Activated naive CD4-positive, alpha-beta T cell treated with anti-CD3 and anti-CD28 coated beads, Interleukin-2, amount 50 U/mL, for 16 hours (primary cell): ENCODE measurements at places on chromosomes 4 and X.

DNA sequence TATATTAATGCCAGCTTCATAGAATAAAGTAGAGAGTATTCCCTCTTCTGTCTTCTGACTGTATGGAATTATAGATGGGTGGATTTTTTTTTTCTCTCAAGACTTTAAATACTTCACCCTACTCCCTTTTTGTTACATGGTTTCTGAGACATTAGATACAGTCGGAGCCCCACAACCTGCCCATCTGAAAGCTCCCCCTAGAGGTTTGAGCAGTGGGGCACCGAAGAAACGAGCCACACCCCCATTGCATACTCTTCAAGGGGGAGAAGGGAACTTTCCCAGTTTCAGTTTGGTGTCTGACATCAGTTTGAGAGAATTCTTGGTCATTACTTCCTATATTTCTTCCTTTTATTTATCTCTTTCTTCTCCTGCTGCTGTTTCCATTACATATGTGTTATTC is 437.6 kb upstream of the AGA start:
- no peak for DNase-seq

GRCh38 chr4:600850-601515 is 24.4 kb upstream of the PDE6B start:
- peak; percentile 53 for DNase-seq

GRCh38 chr4:131547506-131547981 is 1601.5 kb upstream of the PCDH10 start:
- DNase-seq = no peak

DNA sequence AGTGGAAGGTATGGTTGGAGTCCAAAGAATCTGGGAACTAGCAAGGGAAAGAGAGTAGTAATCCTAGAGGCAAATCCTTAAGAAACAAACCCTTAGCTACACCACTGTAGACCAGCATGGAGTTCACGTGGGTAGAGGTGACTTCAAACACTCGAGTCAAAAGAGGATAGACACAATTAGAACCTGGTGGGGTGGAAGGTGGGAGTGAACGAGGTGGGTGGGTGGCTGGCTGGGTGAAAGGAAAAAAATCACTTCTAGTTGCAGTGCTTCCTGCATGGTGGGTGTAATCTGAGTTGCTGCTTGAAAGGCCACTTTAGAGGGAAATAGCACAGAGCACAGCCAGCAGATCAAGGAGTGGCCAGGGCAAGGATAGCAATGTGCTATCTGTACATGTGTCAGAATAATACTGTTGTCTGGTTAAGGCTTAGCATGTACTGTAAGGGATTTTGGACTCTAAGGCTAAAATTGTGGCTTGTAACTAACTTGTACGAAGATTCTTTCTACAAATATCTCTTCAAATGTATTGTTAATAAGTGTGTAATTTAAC is 356.2 kb downstream of the GRIA2 start:
- DNase-seq = no peak

DNA sequence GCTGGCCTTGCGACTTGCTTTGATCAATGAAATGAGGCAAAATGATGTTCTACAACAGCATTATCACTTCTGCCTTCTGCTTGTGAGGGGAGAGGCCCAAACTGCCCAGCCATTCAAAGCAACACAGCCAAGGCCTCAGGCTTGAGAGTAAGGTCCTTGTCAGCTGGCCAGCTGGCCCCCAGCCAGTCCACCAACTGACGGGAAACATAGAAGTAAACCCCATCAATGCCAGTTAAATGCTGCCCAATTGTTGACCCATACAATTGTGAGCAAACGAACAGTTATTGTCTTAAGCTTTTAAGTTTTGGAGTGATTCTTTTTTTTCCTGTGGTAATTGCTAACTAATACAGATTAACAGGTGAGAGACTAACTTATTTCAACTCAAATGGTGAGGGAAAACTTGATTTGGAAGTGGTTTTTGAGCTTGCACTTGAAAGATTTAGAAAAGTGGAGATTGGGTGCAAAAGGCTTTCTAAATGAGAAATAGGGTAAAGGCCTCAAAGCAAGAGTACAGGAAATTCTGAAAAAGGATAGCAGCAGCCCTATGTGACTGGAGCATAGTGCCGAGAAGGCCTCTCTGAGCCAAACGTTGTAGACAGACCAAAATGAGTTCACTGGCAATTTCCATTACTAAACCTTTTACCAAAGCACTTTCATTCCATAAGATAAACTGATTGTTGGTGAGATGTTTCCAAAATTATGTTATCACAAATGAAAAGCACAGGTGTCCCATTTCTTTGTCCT is 66.9 kb downstream of the ARHGEF38 start:
- no peak for DNase-seq

- DNase-seq = no peak
These were observed 13.2 kb upstream of the SORCS2 start for GRCh38 chr4:7179158-7179557.

GRCh38 chrX:16451334-16451733 is 198.6 kb upstream of the S100G start:
- no peak for DNase-seq

DNA sequence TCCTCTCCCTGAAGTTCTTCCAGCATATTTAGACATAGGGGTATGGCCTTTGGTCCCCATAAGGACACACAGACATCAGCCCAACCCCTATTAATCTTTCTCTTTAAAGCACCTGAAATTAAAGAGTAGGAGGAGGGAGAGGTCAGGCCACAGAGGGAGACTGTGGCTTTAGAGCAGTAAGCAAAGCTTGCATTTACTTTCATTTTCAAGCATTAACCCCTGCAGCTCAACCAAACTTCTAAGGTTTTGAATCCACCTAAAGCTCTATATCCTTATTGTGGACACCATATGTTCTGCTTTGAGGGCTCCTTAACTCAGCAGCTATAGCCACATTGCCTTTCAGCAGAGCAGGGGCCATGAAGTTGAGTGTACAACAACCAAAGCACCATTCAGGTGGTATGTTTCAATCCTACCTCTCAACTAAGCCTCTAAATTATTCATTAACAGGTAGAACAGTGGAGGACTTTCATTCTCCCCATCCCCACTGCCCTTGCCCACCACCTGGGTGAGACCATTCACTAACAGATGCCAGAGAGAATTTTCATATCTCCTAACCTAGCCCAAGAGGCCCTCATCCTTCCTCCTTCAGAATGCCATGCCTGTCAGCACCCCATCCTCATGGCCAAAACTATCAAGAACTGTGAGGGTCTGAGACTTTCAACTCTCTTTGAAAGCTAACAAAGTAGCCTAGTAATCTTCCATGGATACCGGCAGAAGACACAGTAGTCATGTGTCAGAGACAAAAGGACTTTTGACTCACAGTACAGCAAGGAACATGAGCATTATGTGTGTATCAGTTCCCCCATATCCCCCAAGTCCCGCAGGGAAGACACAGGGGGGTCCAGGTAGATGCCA is 20.8 kb downstream of the LIN54 start:
- no peak for DNase-seq

GRCh38 chr4:6439120-6439762 is 33.2 kb downstream of the PPP2R2C start:
- DNase-seq = no peak

GRCh38 chr4:151325111-151325948 is at the start of gene SH3D19:
Gene SH3D19 (minus strand): TSS chr4:151325605. CDS start chr4:151325352, 253 bp downstream.
- DNase-seq = no peak

GRCh38 chrX:121407627-121408026 is 360.2 kb downstream of the GLUD2 start:
- no peak for DNase-seq

- no peak for DNase-seq
These were observed 942.7 kb upstream of the NDST4 start for GRCh38 chr4:116055857-116056827.

DNA sequence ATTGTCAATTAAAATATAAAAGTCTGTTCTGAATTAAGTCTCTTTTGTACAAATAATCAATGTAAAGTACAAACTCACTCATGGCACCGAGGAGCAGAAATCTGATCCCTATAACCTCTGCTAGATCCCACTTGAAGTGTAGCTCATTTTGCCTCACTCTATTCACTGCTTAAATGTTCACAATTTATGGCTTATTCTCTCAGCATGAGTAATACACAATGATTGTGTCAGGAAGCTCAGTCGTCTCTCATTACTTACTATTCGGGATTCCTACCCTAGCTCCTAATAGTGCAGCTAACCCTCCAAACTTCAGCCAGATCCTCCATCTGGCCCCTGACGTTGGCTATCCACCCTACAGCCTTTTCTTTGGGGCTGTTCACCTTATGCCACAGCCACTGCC is 4.7 kb upstream of the AMMECR1 start:
- no peak for DNase-seq

DNA sequence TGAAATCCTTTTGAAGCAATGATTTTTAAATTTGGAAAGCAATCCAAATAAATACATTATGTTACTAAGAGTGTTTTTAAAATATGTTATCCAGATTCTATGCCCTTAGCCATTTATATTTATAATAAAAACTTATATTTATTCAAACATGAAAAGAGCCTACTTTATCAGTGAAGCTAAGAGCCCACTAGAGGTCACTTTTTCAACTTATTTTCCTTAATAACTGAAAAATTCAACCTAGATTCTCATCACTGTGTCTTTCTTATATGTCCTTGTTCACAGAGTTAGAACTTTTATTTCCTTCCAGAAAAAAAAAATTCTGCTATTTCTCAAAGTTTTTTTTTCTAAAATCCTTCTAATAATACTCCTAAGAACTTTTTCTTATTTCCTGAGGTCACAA is 23.9 kb downstream of the PRDM8 start:
- DNase-seq = no peak

DNA sequence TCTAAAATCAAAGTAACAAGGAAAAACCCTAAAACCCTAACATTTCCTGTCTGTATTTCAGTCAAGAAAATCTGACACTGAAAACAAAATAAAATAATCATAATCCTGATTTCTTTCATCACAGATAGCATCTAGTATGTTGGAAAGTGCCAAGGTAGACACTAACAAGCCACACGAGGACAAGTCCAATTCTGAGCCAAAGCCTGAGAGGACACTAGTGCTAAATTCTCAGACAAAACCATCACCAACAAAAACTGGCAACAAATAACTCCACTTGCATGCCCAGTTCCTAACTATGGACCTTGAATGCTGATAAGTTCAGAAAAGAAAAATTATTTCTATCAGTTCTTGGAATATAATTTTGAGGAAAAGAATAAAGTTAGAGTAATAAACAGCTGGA is 113.7 kb downstream of the MANBA start:
- no peak for DNase-seq

DNA sequence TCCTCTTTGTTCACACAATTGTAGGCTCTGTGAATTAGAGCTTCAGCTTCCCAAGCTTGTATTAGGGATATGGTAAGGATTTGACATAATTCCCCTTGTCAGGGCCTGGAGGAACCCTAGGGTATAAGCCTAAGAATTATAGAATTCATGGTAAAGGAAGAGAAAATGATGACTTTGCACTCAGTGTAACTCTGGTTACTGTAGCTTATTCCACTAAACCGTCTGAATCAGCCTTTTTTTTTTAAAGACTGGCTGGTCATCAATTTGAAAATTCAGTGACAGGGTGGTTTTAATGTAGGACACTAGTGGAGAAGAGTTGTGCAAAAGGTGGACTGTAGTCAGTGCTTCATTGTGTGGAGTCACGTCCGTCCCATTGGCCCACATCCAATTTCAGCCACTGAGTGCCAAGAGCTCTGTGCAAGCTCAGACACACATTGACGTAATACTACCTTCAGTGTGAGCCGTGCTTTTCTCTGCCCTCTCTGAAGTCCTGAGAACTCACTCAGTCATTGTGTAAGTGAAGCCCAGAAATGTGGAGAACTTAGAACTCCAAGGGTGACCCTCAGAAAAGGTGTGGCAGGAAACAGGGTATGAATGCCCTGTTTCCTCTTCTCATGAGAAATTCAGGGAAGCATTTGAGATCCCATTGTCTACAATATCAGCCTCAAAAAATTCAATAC is 449.8 kb downstream of the C4orf33 start:
- DNase-seq = no peak

DNA sequence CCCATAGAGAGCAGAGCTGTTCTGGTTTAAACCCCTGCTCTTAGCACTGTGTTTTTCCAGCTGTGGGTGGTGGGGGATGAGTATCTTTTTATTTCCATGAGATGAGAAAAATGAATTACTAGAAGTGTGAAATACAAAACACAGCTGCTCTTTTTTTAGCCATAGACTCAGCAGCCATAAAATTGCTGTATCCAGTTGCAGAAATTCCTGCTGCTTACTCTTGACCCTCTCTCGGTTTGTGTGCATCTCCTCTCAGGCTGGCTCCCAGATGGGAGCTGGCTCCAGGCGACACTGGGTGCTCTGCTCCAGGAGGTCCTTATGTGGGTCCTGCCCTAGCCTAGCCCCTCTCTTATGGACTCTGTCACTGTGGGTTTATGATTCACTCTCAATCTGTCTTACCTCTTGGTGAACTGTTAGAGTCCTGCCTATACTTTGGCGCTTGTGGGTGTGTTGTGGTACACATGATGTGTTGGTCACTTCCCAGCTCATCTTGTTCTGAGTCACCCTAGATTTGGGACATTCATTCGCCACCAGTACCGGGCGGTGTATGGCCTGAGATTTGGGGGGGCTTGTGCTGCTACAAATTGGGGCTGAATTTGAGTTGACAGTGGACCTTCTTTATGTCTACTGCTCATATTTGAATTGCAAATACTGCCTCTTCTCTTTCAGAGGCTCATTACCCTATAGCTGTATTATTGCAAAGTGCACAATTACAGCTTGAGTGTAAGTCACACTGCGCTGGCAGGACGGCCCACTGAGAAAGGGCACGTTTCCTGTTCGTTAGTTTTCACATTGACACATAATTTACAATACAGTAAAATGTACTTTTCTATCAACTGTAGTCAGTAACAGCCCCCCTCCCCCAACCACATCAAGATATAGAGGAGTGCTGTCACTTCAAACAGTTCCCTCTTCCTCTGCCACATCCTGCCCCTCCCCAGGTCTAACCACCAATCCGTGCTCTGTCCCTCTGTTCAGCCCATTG is 46.9 kb upstream of the MSANTD1 start:
- peak; percentile 54 for DNase-seq

GRCh38 chrX:130110379-130111219 is at the start of gene ELF4:
Gene ELF4 (minus strand): TSS chrX:130110497. CDS start chrX:130081330, 29,167 bp downstream.
- peak; percentile 63 for DNase-seq

DNA sequence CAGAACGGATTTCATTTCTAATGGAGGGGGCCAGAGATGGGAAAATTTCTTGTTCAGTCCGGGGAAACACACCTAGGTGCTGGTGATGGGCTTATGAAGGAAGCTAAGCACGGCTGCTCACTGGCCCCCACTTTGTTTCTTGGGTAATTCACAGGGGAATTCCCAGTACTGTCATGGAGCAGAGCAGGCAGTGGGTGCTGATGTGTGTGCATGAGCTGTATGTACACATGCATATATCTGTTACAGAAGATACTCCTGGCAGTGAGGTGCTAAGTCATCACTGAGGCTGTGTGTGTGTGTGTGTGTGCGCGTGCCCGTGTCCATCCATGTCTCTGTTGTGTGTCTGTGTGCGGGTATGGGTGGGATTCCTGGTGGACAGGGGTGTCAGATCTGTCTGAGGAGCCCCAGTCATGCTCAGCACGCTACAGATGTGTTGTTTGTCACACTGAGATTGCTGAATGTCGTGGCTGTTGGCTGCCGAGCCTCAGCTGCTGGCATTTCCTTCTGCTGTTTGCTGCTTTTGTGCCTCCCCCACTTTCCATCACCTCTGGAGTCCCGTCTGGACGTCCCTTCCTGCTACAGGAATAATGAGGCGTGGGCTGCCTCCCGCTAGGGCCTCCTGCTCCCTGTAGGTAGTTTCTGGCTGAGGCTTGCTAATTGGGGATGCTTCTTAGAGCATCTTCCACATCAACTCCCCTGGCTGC is 53.3 kb downstream of the JADE1 start:
- peak; percentile 47 for DNase-seq

- no peak for DNase-seq
These were observed 1037.2 kb downstream of the PCDH18 start for GRCh38 chr4:136495076-136495475.

- no peak for DNase-seq
These were observed 16.8 kb downstream of the ARHGEF38 start for GRCh38 chr4:105569057-105569865.

- DNase-seq = peak; percentile 24
These were observed 691 bp downstream of the SCARB2 start for GRCh38 chr4:76212851-76213414.
